EL (cell line): ENCODE measurements at places on chromosomes 6 and 20.

DNA sequence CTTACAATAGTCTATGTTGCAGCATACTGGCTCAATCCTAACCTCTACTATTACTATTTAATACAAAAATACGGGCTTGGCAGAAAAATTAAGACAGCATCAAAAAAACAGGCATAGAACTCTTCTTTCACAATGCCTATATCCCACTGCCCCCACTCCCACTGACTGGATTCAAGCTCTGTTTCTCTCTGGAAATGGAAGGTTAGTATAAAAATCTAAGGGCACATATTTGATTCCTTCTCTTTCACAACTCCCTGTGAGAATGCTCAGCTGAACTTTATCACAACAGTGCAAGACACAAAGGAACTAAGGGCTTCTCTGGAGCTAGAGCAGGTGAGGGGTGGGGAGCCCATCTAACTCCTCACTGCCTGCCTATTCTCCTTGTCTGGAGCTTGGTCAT is 258.4 kb upstream of the FAM83B start:
- no peak for DNase-seq

DNA sequence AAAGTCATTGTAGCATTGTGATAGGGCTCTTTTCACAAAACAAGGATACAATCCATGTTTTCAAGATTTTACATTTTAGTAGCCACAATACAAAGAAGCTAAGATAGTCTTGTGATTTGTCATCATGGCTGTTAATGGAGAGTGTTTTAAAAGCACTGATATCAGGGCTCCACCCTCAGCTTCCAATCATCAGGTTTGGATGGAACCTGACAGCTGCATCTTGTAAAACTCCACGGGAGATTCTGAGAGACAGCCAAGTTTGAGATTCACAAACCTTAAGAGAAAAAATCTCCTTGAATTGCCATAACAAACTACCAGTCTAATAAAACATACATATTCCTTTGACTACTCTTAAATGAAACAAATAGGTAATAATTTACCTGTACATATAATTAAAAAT is 280.2 kb downstream of the ESR1 start:
- DNase-seq, result no peak

DNA sequence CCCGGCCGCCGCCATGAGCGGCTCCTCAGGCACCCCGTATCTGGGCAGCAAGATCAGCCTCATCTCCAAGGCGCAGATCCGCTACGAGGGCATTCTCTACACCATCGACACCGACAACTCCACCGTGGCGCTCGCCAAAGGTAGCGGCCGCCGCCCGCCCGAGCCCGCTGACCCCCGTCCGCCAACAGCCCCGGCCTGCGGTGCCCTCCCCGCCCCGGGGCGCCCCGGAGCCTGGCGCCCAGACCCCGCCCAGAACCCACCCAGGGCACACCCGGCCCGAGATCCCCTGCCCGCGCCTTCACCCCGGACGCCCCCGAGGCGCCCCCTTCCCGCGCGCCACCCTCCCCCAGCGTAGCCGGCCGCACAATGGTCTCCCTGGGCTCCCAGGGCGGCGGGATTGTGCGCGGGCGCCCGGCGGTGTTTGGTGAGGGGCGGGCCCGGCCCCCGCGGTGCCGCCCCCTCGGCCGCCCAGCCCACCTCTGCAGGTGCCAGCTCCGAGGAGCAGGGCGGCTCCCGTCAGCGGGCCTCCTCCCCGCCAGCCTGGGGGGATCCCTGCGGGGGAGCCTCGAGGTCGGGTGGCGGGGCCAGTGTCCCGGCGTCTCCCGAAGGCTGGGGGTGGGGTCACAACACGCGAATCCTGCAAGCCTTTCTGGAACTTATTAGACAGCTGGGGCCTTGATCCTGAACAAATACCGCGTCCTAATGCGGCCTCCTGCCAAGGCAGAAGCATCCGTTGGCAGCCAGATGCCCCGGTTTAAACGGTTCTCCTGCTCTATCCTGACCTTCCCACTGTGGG is 577 bp downstream of the LSM14B start:
- DNase-seq, result peak; percentile 48

DNA sequence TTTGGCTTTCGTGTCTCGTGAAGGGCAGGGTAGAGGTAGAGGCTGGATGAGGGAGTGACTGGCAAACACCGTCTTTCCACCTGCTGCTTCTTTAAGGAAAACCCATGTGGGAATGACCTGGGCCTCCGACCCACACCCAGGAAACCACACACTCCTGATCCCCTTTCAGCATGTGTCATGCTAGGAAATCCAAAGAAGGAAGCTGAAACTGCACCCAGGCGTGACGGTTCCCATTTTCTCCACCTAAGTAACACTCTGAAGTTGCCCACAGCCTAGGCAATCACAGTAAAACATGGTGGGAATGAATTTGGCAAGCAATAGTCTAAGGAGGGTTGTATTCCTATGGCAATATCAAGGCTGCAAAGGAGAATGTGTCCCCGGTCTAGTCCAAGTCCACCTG is 538.4 kb upstream of the NOX3 start:
- DNase-seq, result no peak

DNA sequence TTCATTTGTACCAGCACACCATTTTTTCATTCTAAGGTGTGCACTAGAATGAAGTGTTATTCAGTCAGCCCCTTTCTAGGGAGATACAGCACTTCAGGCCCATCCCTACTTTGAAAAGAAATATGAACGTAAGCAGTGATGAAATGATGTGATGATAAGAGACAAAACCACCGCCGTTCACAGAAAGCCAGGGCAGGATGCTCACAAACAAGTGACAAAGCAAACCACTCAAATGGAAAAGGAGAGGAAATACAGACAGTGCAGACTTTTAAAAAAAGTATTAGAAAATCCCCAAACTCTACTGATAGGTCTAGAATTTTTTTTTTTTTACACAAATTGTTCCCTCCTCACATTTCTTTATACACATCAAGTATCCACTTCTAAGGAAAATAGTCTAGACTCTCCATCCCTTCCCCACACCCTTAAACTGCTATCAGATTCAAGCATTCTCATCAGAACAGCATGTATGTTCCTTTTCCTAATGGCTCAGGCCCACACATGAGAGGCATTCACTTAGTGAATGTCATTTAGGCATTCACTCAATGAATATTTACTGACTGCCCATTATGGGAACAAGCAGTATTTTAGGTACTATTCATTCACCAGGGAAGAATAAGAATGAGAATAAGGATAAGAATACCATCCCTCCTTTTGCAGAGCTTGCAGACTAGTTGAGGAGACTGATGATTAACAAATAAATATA is 243.5 kb downstream of the GMPR start:
- DNase-seq, result no peak

GRCh38 chr6:115067690-115068447 is 725.0 kb upstream of the HS3ST5 start:
- DNase-seq, result no peak

DNA sequence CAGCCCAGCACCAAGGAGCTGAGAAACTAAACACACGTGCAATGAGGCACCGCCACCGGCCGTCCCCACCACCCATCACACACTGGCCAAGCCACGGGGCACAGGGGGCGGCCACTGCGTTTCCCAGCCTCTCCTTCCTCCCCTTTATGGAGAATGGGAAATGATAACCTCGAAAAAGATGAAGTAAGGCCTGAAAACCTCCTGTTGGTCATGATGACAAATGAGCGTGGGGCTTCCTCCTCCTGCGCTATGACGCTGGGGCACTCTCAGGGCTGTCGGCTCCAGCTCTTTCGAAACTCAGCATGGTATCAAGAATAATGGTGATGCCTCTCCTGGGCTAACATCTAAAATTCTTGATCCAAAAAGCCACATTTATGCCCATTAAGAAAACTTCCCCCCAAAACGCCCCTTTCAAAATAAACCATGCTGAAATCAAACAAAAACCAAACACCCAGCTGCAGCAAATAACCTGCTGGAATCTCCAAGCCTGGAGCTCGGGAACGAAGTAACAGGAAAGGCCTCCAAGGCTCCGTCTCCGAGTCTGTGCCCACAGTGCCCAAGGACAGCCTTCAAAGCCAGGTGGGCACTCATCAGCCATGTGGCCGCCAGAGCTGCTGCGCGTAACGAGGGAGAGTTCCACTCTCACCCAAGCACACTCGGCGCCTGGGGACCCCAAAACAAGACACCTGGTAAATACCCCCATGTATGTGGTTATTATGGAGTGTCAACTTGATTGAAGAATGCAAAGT is 50.0 kb downstream of the TAF4 start:
- DNase-seq, result no peak

DNA sequence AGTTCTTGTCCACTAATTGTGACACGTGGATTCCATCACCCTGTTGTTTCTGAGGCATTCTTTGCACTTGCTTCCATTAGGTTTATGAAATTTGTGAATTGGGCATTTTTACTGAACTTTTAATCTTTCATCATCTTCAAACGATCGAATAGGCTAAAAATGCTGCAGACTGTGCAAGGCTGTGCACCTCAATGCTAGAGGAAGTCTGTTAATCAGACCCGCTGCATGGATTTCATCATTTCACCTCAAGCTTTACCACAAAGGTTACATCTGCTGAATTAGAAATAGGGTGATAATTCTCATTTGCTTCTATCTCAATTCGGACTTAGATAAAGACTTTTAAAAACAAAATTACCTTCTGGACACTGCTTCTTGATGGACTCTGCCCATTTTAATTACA is 27.8 kb upstream of the F13A1 start:
- no peak for DNase-seq

- DNase-seq, result no peak
These were observed 122.0 kb downstream of the GFRAL start for GRCh38 chr6:55449225-55449624.

DNA sequence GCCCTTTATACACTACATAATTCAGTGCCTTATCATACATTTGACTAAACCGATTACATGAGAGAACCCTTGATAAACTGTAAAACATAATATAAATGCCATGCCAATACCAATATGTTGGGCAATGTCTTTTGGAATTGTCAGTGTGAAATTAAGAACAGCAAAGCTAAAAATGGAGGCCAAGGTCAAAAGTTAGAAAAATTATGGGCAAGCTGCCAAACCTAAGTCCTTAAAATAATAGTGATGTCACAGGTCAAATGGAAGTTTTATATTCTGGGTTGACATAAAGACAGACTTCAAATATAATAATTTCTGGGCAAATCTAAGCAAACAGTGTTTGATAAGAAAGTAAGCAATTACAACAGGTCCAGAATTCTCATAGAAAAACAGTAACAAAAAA is 696.7 kb downstream of the RNF144B start:
- DNase-seq, result no peak

DNA sequence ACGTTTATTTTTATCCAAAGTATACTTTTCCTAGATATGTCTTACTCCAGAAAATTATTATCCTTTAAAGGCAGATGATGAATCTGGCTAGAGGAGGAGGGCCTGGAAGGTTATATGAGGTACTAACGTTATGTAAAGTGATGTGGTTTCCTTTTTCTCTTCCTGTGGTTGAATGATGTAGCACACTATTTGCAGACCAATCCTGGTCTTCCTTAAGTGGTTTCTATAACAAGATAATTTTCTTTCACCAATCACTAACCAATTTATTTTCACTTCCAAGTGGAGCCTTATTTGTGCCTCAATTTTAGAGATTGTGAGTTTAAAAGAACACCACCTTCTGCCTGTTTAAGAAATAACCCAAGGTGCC is 154.6 kb upstream of the SOX4 start:
- DNase-seq, result no peak

- no peak for DNase-seq
These were observed 22.3 kb downstream of the ADGRG6 start for GRCh38 chr6:142324111-142324510.

DNA sequence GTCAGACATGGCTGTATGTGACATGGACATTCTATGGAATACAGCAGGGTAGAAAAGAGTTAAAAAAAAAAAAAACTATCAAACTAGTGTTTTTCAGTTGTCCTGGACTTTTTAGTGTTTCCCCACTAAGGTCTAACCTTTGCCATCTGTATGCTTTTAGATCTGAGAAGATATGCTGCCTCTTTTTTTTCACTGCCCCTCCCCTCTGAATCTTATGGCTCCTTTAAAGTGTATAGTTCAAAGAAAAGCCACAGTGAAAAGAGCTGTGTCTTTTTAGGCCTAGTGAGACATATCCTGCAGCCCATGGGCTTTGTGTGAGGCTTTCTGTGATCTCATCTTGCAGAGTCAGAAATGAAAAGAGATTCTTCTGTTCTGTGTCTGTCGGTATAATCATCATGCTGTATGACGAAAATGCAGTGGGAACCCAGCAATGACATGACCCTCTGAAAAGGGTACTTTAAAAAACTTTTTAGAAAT is 29.3 kb downstream of the ADGRG6 start:
- DNase-seq, result peak; percentile 33
